ENCODE measurements at places on chromosomes 13 and 19.

DNA sequence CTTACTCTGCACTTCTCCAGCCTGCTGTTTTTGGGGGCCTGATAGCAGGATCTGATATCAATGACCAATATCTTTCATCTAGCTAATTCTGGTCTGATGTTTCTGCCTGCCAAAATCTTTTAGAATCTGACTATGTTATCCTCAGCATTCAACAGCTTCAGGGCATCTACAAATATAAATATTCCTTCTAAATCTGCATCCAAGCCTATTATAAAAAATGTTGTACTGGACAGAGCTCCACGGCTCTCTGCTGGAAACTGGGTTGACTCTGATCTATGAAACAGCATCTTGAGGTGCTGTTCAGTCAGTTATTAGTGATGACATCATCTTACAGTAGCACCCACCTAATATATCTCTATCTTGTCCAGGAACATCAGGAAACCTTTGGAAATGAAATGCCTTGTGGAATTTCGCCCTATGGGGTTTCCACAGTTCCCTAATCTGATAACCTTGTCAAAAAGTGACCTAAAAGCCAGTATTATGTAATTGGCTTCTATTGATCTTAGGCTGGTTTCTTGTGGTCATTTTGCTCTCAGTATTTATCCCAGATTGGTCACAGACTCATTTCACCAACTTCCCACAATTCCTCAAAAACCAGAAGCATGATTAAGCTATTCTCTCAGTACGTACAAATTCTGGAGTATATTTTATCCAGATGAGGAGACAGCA, 33.0 kb downstream of the ERICH6B start:
- DNase-seq, result no peak

- no peak for DNase-seq
Measured at GRCh38 chr13:74678308-74678965, 544.2 kb upstream of the KLF12 start.

- DNase-seq, result no peak
Measured at GRCh38 chr13:113065406-113066141, 40.0 kb upstream of the F7 start.

DNA sequence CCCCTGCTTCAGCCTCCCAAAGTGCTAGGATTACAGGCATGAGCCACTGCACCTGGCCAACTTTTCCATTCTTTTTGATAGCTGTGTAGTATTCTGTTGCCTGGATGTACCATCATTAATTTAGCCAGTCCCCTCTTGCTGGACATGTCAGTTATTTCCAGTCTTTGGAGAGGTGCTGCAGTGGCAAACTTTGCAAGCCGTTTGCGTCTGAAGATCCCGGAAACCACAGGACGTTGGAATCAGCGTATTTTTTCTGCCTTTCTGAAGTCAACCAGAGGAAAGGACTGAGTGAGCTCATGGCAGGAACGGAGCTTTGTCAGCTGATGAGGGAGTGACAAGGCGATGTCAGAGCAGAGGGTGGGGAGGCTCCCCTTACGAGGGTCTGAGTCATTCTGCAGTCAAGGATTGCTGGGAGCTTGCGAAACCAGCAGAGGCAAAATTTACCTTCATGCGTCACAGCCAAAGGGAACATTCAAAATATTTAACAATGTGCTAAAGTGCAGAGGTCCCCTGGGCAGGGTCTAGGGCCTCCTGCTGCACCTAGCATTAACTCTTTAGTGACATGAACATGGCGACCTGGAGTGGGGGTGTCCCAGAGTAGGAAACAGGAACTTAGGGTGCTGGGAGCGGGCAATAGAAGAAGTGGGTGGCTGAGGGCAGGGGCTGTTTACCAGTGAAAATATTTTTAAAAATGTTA, 5.6 kb downstream of the C5AR1 start:
- DNase-seq, result no peak

DNA sequence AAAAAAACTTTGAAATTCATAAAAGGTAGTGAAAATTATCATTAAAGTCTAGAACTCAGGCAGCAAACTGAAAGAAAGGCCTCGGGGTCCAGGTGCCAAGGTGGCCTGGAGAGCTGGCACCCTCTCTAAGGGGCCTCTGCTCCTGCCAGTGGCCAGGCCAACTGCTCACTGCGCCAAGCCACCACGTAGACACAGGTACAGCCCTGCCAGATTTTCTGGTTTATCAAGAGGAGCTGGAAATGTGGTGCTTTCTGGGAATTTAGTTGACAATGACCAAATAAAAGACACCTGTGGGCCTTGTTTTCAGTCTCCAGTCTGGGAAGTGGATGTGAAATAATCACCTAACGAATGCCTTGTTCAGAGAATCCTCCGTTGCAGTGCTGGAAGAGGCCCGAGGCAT, 22.8 kb downstream of the ZNF574 start:
- DNase-seq, result no peak

- no peak for DNase-seq
Measured at GRCh38 chr13:72255908-72256307, 388.9 kb upstream of the DACH1 start.

DNA sequence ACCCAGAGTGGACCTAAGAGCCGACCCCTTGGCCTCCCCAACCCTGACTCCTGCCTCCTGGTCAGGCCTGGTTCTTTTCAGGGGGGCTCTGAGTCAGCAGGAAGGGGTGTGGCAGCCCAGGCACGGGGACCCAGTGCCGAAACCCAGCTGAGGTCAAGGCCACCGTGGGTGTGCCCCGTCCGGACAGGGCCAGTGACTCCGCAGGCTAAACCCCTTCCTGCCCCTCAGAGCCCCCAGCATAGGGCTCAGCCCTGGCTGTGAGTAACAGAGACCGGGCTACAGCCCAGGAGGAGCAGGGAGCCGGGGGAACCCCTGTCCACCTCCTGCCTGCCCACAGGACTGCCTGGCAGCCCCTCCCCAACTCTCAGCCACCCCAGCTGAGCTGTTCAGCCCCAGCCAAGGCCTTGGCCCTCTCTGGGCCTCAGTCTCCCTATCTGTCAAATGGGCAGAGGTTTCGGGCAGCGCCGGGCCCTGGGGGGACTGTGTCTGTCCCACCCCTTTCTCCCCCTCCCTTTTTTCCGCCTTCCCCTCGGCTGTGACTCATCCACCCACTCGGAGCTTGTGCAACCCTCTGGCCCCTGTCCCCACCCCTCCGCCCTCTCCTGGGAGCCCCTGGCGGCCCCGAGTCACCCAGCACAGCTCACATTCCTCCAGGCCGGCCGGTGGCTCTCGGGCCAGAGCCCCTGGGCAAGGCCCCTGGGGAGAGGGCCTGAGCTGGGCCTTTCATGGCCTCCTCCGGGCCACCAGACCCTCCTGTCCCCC, 8.6 kb downstream of the ZBTB7A start:
- DNase-seq, result peak; percentile 19

- no peak for DNase-seq
Measured at GRCh38 chr19:51398096-51398704, 7.8 kb upstream of the C19orf84 start.

GRCh38 chr19:347946-348861, 3.6 kb upstream of the MIER2 start:
- no peak for DNase-seq

GRCh38 chr13:33017323-33017929, 1.2 kb downstream of the KL start:
- no peak for DNase-seq

DNA sequence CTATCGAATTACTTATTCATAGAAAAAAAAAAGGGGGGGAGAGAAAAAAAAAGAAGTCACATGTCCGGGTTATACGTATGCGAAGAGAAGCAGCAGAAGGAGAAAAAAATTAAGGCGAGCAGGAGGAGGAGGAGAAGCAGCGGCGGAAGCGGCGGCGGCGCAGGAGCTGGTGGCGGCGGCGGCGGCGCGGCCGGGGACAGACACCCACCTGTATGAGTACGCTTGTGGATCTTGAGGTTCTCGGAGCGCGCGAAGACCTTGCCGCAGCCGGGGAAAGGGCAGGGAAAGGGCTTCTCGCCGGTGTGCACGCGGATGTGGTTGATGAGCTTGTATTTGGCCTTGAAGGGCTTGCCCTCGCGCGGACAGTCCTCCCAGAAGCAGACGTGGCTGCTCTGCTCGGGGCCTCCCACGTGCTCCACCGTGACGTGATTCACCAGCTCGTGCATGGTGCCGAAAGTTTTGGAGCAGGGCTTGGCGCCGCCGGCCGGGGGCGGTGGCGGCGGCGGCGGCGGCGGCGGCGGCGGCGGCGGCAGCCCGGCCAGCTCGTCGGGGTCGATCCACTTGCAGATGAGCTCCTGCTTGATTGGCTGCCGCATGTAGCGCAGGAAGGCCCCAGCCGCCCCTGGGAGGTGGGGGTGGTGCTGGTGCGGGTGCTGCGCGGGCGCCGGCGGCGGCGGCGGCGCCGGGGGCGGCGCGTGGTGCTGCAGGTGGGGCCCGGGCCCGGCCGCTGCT, 1.5 kb downstream of the ZIC5 start:
- no peak for DNase-seq

DNA sequence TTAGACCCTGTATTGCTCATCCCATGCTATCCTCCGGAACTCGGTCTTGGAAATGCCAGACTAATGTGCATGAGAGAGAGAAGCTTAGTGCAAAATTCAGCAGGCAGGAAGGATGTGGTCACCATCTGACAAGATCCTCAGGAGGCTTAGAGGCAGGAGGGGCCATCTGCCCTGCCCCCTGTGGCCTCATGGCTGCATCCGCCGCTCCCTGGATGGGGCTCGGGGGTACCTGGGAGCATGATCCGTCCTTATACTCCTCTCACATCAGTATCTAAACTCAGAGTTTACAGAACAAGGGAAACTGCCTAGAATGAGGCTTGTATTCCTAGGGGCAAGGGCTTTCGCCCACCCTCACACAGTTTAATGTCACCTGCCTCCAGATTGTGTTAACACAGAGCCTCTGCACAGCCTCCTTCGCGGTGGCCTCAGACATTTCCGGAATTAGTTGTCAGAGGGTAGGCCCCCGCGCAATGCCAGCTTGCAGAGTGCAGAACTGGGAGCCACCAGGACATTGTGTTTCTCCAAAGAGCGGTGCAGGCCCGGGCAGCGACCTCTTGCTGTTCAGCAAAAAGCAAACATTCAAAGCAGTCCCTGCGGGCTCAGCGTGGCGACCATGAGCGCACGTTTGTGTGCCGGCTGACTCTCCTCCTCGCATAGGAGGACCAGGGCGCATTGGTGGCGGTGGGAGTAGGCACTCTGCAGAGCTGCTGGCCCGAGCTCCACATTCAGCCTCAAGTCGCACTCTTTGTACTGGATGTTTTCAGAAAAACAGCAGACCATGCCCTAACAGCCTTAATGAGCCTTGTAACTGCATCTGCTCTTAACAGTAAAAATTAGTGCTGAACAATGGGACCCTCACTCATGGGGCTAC, 39.1 kb downstream of the GPR12 start:
- DNase-seq, result peak; percentile 4

GRCh38 chr13:111668451-111668850, 348.0 kb downstream of the TEX29 start:
- no peak for DNase-seq

DNA sequence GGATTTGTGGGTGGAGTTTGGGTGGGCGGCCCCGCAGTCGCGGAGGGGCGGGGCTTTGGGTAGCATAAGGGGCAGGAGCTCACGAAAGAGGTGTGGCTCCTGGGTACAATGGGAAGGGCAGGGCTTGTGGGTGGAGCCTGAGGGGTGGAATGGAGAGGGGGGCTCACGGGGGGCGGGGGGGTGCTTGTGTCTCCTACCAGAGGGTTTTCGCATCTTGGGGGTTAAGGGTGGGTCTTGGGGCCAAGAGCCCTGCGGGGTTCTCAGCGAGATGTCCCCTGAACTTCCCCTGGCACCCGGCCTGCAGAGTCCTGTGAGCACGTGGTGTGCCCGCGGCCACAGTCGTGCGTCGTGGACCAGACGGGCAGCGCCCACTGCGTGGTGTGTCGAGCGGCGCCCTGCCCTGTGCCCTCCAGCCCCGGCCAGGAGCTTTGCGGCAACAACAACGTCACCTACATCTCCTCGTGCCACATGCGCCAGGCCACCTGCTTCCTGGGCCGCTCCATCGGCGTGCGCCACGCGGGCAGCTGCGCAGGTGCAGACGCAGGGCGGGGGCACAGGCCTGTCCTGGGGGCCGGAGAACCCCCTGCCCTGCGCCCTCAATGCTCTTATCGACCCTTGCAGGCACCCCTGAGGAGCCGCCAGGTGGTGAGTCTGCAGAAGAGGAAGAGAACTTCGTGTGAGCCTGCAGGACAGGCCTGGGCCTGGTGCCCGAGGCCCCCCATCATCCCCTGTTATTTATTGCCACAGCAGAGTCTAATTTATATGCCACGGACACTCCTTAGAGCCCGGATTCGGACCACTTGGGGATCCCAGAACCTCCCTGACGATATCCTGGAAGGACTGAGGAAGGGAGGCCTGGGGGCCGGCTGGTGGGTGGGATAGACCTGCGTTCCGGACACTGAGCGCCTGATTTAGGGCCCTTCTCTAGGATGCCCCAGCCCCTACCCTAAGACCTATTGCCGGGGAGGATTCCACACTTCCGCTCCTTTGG, 5.1 kb downstream of the FSTL3 start:
- DNase-seq, result peak; percentile 83

GRCh38 chr13:101845245-101846020, 393.0 kb downstream of the ITGBL1 start:
- no peak for DNase-seq

DNA sequence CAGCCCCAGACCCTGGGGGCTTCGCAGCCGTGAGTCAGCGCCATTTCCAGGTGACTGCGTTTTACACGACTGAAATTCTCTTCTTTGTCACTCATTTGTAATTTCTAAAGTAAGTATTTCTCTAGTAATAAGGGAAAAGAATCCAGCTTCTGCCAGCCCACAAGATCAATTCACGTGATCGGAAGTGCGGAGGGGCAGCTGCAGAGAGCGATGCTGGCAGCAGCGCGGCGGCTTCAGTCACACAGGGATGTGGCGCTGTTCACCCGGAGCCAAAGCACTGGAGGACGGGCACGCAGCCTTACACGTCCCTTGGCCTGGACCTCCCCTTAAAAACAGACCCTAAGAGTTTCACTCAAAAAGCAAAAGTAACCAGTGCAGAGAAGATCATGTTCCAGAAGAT, 18.4 kb downstream of the GRTP1 start:
- no peak for DNase-seq

GRCh38 chr19:6534451-6535093, 3.7 kb downstream of the TNFSF9 start:
- no peak for DNase-seq

- DNase-seq, result no peak
Measured at GRCh38 chr19:3881272-3882040, 971 bp downstream of the ATCAY start.

DNA sequence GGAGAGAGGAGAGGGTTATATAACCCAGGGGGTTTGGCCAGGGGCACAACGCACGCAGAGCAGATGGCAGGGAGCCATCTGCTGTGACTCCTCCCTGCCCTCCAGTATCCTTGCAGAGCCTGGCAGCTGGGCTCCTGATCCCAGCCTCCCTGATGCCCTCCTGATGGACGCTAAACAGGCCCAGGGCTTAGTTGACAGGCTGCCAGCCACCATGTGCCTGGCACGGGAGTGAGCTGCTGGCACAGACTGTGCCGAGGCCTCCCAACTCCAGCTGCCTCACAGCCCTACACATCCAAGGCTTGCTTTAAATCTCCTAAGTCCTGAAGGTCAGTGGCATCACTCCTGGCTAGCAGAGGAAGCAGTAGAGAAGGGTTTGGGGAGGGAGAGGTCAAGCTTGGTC, 16.7 kb downstream of the SYDE1 start:
- DNase-seq, result no peak
